ENCODE measurements at places on chromosomes 11 and 22. TPM values are rescaled to one million over a fixed set of nuclear protein-coding genes. Genes with fewer than 3 reads are reported as not detected.
A peak's percentile ranks its signal among the peaks of the same experiment; 100 is the strongest.

GRCh38 chr11:70618431-70619101 is 220.2 kb downstream of the CTTN start:
- H3K4me1 ChIP-seq = peaks cover 5% of the 10 kb centered on the region
- H3K4me3 ChIP-seq = no peak overlapping the region
- H3K27me3 ChIP-seq = no peaks in the 10 kb centered on the region
- H3K36me3 ChIP-seq = no peaks in the 10 kb centered on the region

GRCh38 chr11:47282462-47282861 is 12.5 kb downstream of the MADD start:
- no peaks in the 10 kb centered on the region for H3K36me3 ChIP-seq
- no peak overlapping the region for H3K27ac ChIP-seq
- DNase-seq = no peak
- H3K27me3 ChIP-seq = no peaks in the 10 kb centered on the region

DNA sequence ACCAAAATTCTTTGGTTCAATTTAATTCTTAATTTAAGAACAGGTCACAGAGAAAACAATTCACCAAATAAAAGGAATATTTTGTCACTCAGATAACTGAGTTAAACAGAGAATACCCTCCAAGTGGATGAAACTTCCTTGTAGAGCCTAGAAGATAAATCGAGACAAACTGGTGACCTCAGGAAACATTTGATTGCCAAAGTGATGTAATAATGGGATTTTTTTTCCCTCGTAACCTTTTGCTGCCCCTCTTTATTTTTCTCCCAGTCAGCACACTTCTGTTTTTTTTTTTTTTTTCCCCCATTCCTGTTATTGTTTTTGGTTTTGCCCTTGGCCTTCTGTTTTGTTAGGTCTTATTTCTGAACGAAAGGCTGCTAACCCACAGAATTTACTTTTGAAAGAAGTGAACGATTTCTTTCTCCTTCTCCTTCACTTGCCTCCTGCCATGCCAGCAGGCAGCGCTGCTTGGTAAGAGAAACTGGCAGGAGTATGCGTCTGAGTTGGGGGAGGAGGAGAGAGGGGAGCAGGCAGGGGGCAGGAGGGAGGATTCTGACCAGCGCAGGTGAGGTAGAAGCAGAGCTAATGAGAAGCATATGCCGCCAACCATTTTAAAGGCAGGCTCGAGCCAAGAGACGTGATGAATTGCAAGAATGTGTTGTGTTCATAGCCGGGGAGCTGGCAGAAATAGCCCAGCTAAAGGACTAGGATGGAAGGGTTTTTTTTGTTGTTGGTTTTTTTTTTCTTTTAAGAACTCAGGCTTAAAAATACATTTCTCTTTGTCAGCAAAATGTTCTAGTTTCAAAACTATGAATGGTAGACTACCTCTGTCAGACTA is 121.9 kb upstream of the MTMR2 start:
- no peaks in the 10 kb centered on the region for H3K27me3 ChIP-seq
- peaks cover 11% of the 10 kb centered on the region for H3K4me1 ChIP-seq
- no peak overlapping the region for H3K27ac ChIP-seq
- no peak overlapping the region for H3K4me3 ChIP-seq
- peak; percentile 55 for DNase-seq

GRCh38 chr11:103418014-103418413 is 308.8 kb downstream of the DYNC2H1 start:
- H3K36me3 ChIP-seq = no peaks in the 10 kb centered on the region
- no peaks in the 10 kb centered on the region for H3K4me1 ChIP-seq
- no peaks in the 10 kb centered on the region for H3K27me3 ChIP-seq
- H3K27ac ChIP-seq = no peak overlapping the region
- DNase-seq = no peak

- peaks cover 53% of the 10 kb centered on the region for H3K4me1 ChIP-seq
- no peak overlapping the region for H3K4me3 ChIP-seq
- H3K27ac ChIP-seq = no peak overlapping the region
- no peaks in the 10 kb centered on the region for H3K36me3 ChIP-seq
- H3K27me3 ChIP-seq = no peaks in the 10 kb centered on the region
Measured at GRCh38 chr11:115678942-115679341, 174.7 kb upstream of the CADM1 start.

Gene LARGE1
- 30.8 TPM for total RNA-seq

DNA sequence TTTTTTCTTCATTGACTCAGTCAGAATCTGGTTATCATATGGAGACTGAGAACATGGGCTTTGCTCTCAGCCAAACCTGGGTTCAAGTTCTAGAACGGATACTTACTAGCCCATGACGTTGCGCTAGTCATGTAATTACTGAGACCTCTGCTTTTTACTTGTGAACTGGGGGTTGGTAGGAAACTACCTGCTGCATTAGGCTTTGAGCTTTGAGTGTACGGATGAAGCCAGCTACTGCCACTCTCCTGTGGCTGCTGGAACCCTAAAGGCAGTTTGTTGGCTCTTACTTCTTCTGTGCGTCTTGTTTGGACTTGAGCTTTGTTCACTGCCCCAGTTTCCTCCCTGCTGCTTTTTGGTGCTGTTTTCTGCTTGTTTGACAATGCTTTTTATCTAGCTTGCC is 18.1 kb downstream of the PPP6R2 start:
- H3K4me3 ChIP-seq = no peak overlapping the region
- H3K27me3 ChIP-seq = no peaks in the 10 kb centered on the region
- no peak overlapping the region for H3K27ac ChIP-seq

DNA sequence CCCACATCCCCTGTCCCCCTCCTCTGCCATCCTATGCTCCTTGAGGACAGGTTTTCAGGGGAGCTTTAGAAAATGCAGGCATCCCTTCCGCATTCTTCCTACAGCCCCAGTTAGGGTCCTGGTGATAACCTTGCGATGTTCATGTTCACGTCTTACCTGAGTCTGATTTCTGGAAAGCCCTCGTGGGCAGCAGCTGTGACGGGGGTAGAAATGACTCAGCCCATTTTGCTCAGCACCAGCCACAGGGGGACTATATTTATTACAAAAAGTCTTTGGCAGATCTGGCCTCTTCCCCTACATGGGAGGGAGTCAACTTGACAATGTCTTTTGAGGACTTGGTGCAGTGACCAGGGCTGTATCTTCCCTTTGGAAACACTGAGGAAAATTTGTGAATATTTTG is 12.3 kb downstream of the PKNOX2 start:
- no peaks in the 10 kb centered on the region for H3K27me3 ChIP-seq
- H3K4me1 ChIP-seq = peaks cover 37% of the 10 kb centered on the region
- no peaks in the 10 kb centered on the region for H3K36me3 ChIP-seq
- DNase-seq = no peak

- H3K27ac ChIP-seq = no peak overlapping the region
- H3K36me3 ChIP-seq = no peaks in the 10 kb centered on the region
- H3K4me3 ChIP-seq = no peak overlapping the region
Measured at GRCh38 chr11:13333456-13333957, 55.9 kb downstream of the BMAL1 start.
